ENCODE measurements at places on chromosomes 16 and 17.

- no peak for DNase-seq
Measured at GRCh38 chr16:8087146-8087545, 503.2 kb downstream of the TMEM114 start.

DNA sequence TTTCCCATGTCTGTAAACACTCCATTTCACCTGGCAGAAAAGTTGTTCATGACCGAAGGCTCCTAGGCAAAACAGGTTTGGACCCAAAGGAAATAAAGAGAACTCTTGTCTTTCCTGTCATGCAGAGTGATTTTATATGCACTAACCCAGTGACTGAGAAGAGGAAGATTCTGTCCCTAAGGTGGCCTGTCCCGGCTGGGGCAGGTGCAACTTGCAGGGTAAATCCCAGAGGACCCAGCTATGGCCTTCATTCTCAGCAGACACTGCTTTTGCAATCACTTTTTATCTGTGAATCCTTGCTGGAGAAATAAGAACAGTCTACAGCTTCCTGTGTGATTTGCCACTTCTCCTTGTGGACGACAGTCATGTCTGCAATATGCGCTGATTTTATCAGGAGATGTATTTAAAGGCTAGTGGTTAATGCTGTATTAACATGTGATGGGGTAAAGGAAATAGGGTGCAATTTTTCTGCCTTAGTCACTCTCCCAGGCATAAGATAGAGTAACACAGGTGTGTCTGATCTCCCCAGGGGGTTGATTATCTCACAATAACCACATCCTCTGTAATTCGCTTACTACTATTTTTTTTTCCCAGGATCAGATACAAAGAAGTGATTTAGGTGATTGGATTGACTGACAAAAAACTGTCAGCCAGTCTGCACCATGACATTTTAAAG is 696.8 kb upstream of the SOX9 start:
- no peak for DNase-seq

DNA sequence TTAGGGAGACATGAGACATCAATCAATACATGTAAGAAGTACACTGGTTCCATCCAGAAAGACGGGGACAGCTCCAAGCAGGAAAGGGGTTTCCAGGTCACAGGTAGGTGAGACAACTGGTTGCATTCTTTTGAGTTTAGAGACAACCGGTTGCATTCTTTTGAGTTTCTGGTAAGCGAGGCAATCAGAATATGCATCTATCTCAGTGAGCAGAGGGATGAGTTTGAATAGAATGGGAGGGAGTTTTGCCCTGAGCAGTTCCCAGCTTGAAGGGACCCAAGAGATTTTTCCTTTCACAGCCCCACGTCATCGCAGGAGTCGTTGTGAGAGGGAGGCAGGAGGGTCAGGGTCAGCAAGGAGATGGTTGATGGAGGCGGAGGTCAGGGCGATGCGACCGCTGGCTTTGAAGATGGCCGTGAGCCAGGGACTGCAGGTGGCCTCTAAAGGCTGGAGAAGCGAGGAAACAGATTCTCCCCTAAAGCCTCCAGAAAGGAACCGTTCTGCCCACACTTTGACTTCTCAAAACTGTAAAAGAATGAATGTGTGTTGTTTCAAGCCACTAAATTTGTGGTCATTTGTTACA is 36.5 kb downstream of the IRF8 start:
- DNase-seq, result no peak

DNA sequence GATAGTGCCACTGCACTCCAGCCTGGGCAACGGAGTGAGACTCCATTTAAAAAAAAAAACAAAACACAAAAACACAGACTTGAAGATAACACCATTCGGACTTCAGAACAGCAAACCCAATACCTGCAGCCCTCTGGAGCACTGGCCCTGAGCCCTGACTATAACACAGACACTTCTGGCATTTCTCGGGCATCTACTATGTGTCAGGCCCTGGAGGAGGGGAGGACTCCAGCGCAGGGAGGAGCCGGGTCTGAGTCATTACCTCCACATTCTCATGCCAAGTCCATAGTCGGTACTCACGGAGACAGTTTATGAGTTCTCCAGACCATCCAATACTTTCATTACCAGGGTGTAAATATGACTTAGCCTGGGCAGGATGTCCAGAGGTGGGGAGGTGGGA is 48.8 kb downstream of the PITPNM3 start:
- no peak for DNase-seq

- no peak for DNase-seq
Measured at GRCh38 chr17:57343717-57344116, 87.4 kb downstream of the MSI2 start.

GRCh38 chr17:57671667-57672632 is 73.1 kb downstream of the CCDC182 start:
- peak; percentile 71 for DNase-seq

DNA sequence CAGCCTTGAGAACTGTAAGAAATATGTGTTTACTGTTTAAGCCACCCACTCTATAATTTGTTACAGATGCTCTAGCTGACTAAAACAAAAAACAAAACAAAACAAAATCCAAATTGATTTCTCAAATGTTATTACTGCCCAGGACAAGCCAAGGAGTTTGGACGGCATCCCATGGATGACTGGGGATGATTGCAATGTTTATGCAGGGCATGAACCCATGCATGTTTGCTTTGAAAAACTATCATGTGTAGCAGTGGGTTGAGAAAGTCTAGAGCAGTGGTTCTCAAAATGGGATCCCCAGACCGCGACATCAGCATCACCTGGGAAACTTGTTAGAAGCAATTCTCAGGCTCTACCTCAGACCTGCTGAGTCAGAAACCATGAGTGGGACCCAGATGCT is 223.2 kb upstream of the PSMD7 start:
- DNase-seq, result no peak

DNA sequence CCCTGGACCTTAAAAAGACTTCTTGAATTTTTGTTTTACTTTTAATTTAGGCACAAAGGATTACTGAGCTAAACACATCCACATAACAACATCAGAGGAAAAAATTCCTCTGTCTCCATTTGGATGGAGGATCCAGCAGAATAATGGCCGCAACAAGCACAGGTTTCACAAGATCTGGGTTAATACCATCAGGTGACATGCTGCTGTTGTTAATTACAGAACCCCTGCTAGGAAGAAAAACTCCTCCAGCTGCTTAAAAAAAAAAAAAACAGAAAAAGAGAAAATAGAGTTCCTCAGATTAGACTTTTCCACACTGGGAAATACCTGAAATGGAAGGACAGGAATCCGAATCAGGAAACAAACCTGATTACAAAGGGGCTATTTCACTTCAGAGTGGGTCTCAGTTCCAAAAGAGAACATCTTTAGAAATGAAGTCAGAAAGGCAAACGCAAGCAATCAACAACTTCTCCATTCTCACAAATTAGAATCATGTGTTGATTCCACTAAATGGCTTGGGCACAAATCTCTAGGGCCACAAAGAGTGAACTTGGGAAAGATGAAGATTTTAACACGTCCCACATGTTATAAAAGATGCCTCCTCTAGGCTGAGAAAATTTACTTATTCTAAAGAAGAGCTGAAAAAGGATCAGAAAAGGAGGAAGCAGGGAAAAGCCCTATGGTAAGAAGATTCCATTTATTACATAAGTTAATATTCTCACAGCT is 44.0 kb downstream of the SPOP start:
- no peak for DNase-seq

DNA sequence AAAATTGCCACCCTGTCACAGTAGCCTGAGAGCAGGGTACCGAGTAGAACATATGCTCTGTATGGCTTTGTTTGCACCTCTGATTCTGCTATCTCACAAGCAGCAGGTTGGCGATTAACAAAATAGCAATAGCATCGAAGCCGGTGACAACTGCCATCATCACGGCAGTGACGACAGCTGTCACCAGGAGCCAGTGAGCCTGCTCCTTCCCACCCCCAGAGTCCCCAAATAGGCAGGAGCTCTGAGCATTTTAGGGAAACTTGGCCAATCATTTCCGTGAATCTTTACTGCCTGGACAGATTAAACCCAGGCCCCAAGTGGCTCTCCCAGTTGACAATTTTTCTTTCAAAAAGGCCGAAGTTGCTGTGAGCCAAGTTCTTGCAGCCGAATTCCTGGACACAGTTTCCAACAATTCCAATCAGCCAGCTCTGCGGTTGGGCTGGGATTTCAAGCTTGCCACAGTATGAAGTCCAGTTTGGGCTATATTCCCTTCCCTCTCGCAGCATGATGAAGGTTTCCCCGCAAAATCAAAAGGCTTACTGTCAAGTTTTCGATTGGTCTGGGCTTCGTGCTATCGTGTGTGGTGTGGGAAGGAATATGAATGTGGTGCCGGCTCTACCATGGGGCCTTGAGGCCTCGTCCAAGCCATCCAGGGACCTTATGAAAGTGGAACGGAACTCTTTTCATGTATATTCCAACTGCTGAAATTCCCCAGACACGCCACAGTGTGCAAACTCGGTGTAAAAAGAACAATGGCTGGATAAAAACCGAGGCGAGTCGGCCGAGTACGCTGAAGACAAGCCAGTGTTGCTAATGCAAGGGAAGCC is 186.6 kb downstream of the C16orf78 start:
- DNase-seq, result no peak

GRCh38 chr17:6831661-6832263 is at the start of gene TEKT1:
Gene TEKT1 (minus strand): TSS chr17:6831729. CDS start chr17:6830376, 1,353 bp downstream.
- peak; percentile 56 for DNase-seq

DNA sequence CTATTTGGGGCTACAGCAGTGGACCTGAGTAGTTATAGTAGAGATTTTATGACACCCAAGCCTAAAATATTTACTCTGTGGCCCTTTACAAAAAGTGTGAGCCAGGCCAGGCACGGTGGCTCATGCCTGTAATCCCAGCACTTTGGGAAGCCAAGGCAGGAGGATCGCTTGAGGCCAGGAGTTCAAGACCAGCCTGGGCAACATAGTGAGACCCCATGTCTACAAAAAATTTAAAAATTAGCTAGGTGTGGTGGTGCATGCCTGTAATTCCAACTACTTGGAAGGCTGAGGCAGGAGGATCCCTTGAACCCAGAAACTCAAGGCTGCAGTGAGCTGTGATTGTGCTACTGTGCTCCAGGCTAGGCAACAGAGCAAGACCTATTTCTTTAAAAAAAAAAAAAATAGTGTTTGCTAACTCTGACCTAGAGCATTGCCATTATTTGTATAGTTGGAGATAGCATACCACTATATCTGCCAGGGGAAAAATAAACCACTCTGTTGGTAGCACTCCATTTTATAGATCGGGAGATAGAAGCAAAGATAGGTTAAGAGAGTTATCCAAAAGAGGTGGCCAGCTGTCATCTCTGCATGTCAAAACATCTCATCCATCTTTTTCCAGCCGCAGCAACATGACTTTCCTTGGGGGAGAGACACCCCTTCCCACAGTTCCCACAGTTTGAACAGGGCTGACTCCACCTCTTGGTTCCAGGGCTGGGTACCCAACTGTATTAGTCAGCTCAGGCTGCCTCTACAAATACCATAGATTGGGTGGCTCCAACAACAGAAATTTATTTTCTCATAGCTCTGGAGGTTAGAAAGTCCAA is 3.0 kb upstream of the ITPRIPL2 start:
- DNase-seq, result no peak

GRCh38 chr16:12930881-12931280 is 29.5 kb downstream of the SHISA9 start:
- no peak for DNase-seq

DNA sequence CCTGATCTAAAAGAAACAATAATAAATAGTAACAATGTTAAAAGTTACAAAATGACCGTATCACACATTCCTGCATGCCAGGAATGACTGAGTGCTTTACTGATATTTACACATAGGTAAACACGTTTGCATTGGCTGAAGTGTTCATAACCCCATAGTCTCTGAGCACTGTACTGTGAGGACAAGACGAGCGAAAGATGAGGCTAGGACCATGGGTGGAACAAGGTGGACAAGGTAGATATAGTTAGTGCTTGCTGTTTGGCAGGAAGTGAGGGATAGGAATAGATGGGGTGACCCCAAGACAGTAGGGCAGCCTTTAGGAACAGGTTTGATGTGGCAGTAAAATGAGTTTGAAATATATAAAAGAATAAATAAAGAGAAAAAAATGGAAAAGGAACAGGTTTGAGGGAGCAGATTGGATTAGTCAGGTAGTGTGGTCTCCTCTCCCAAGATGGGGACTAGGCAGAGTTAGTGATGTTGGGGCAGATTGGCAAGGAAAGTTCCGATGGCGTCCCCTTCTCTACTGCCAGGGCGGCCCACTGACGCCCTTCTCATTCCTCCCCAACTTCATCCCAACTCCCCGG is 452 bp upstream of the E2F4 start:
- DNase-seq, result no peak

- no peak for DNase-seq
Measured at GRCh38 chr17:81039096-81039495, 4.1 kb downstream of the BAIAP2 start.

DNA sequence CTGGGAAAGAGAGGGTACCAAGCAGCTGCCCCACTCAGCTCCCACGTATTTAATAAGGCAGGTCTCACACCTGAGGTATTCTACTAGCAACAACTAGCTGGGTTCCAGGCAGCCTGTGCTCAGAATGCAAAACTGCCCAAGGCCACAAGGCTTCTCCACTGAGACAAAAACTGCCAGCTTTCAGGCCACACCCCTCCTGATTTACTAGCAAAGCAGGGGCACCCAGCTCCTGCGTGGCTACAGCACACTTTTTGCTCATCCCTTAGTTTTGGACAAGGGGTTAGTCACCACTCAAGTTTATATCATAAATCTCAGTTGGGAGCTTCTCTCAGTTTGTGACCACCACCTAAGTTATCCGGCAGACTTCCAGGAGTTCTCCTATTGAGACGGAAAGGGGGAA is 494.6 kb downstream of the CDH11 start:
- no peak for DNase-seq

GRCh38 chr17:74531231-74531761 is at the start of gene CD300LB:
Gene CD300LB (minus strand): TSS chr17:74531475. CDS start chr17:74531350, 125 bp downstream.
- DNase-seq, result no peak

- DNase-seq, result peak; percentile 33
Measured at GRCh38 chr16:5615868-5616642, 518.5 kb upstream of the EEF2KMT start.

GRCh38 chr17:49676276-49676868 is 1.5 kb downstream of the SPOP start:
- DNase-seq, result no peak

- no peak for DNase-seq
Measured at GRCh38 chr17:78589031-78589675, 12.0 kb upstream of the DNAH17 start.

DNA sequence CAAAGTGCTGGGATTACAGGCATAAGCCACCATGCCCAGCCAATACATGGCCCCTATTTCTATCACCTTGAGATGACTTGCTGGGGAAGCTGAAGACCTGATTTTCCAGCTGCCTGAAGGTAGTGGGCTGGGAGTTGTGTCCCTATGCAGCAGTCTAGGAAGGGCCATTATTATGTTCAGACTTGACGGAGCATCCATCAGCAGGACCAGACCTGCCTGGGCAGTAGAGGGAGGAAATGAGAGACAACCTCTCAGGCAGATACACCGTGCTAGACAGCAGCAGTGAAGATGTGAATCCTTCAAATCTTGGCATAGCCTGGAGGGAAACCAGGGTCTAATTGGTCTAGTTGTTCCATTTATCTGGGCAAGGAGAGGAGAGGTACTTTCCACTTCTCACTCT is 35.6 kb upstream of the PHOSPHO1 start:
- no peak for DNase-seq

- DNase-seq, result no peak
Measured at GRCh38 chr17:21463779-21464407, 87.7 kb downstream of the KCNJ12 start.

All from activated CD4-positive, CD25-positive, alpha-beta regulatory T cell treated with anti-CD3 and anti-CD28 coated beads, Interleukin-2, amount 50 U/mL, for 72 hours (primary cell).